ENCODE measurements at places on chromosomes 5 and 9.

GRCh38 chr9:88358723-88359122 is 29.5 kb upstream of the SPIN1 start:
- no peak for DNase-seq

DNA sequence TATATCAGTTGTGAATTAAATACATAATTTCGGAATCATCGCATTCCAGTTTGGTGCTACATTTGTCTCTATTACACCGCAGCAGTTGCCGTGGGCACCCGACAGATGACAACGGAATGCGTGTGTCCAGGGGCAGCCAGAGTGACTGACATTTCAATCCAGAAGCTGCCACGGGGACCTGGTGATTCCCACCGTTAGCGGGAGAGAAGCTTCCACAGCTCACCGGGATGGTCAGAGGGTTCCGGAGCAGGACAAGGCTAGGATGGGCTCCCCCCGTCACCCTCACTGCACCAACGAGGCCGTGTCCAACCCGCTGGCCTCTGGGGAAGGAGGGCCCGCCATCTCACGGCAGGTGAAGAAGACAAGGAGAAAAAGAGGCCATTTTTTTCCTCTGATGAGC is 86.8 kb downstream of the GTF3C4 start:
- no peak for DNase-seq

GRCh38 chr9:86434039-86434726 is 80.0 kb upstream of the TUT7 start:
- peak; percentile 84 for DNase-seq

GRCh38 chr5:158470764-158471534 is 612.0 kb upstream of the CLINT1 start:
- DNase-seq = no peak

DNA sequence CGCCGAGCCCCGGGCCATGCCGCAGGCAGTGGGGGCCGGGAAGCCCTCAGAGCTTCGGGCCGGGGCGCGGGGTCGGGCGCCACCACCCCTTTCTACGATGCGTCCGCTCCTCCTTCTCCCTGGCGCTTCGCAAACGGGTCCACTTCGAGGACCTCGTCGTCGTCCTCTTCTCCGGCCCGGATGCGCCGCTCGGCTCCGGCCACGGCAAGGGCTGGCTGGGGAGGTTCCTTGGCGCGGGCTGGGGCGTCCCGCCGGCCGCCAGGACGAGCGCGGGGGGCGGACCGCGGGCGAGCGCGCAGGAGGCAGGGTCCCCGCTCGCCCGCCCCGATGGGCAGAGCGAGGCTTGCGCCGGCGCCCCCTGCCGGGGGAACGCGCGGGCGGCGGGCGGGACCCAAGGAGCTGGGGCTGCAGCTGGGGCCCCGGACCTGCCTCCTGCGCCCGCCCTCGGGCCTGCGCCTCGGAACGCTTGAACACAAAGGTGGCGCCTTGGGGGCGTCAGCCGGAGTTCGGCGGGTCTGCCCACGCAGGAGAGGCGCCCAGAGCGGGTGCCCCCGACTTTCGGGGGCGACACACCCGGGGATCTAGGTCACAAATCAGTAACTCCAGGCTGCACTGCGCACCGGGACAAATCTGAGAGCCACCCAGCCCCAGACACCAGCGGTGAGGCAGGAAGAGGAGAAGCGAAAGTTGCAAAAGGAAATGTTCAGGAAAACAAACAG is at the start of gene ROR2:
TSS of gene ROR2 (minus strand) at position 283 of the 719 bp plus-strand sequence.
- DNase-seq = peak; percentile 79

- no peak for DNase-seq
Measured at GRCh38 chr9:37534901-37535300, 41.3 kb downstream of the FBXO10 start.

- DNase-seq = peak; percentile 37
Measured at GRCh38 chr5:43191740-43192557, at the start of gene NIM1K. NIM1K (plus strand) TSS chr5:43192225; CDS start chr5:43245776, 53,551 bp downstream.

GRCh38 chr5:141691286-141691866 is 9.3 kb upstream of the ARAP3 start:
- no peak for DNase-seq

GRCh38 chr5:107460789-107461188 is 209.9 kb downstream of the EFNA5 start:
- DNase-seq = no peak

- DNase-seq = no peak
Measured at GRCh38 chr9:120482424-120483186, 97.4 kb downstream of the CDK5RAP2 start.

- no peak for DNase-seq
Measured at GRCh38 chr5:482021-482420, 39.0 kb downstream of the EXOC3 start.

DNA sequence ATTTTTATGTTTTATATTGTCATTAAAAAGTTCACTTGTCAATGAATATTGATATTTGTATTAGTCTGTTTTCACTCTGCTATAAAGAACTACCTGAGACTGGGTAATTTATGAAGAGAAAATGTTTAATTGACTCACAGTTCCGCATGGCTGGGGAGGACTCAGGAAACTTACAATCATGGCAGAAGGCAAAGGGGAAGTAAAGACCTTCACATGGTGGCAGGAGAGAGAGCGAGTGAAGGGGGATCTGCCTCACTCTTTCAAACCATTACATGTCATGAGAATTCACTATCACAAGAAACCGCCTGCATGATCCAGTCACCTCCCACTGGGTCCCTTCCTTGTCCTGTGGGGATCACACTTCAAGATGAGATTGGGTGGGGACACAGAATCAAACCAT is 27.4 kb downstream of the SRD5A1 start:
- no peak for DNase-seq

- peak; percentile 73 for DNase-seq
Measured at GRCh38 chr5:88826646-88827585, 56.1 kb downstream of the MEF2C start.

- DNase-seq = no peak
Measured at GRCh38 chr5:113969901-113970300, 392.0 kb upstream of the KCNN2 start.

GRCh38 chr9:93304574-93305496 is 120.9 kb downstream of the WNK2 start:
- DNase-seq = peak; percentile 14

DNA sequence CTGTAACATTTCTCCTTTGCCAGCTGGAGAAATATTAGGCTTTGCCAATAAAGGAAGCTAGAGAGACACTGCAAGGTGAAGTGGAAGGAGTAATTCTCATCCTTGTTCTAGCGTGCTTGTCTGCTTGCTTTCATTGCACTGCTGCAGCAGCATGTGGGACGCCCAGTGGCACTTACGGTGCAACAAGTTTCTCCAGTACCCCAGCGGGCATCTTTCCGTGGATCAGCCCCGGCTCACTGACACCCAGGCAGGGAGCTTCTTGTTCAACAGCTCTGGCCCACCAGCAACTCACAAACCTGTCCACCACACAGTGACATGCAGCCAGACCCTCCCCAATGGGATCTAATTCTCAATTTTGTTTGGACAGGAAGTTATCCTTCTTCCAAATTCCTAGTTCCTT is 233.2 kb downstream of the GLIS3 start:
- DNase-seq = no peak

DNA sequence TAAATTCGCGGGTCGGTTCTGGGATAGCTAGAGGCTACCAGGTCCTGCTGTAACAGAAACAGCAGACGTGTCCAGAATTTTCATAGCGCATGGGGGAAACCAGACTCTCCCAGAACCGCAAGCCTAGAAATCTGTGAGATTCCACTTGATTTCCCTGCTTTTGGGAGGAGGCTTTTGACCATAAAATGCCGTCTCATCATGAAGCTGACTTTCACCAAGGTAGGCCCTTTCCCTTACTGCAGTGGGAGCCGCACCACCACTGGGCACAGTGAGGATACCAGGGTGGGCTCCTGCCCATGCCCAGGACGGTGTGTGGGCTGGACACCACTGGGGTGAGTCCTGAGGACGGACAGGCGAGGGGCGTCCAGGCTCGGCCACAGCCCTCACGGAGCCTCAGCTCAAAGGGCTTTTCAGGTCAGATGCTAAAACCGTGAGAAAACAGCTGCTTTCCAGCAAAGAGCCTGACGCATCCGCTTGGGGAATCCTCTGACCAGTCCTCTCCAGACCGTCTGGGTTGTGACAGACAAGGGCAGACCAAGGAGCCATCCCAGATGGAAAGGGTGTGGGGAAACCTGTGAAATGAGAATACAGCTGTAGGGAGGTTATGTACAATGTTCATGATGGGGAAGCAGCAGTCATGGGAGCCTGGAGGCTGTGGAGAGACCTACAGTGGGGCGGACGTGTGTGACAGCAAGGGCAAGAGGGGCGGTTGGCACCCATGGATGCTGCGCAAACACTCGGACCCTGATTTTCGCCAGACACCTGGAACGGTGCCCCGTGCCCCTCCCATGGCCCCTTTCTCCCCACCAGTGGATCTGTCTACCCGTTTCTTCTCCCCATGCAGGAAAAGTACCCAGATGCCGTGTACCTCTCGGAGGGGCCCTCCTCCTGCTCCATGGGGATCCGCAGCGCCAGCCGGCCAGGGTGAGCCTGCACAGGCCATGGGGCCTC is 59.2 kb downstream of the IPPK start:
- no peak for DNase-seq

GRCh38 chr9:111300140-111300735 is 29.8 kb downstream of the OR2K2 start:
- no peak for DNase-seq

GRCh38 chr9:113617550-113617949 is 154.0 kb downstream of the RGS3 start:
- DNase-seq = no peak

DNA sequence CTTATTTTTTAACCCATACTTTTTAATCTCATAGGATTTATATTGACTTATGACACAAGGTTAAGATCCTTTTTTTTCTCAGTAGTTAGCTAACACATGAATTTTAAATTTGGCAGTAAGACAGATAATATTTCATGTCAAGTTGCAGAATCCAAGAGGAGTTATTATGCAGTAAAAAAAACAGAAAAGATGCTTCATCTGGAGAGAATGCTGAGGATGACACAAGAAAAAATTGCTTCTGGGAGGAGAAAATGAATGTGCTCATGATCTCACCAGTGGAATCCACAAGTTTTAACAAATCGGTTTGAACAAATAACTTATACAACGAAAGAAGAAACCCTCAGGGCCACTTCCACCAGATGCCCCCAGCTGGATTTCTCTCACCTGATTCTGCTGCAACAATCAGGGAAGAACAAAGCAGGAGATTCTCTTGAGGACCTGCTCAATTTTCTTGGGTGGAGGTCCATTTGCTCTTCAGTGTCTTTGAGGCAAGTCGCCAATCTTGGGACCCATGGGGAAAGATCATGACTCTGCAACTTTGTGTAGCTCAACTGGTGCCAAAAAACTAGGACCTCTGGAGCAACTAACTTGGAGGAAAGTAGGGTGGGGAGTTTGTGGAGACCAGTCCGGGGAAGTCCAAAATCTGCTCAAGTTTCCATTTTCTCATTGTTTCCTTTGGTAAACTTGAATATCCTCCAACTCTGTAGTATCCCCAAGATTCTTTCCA is 50.5 kb upstream of the TNFSF15 start:
- DNase-seq = peak; percentile 92

DNA sequence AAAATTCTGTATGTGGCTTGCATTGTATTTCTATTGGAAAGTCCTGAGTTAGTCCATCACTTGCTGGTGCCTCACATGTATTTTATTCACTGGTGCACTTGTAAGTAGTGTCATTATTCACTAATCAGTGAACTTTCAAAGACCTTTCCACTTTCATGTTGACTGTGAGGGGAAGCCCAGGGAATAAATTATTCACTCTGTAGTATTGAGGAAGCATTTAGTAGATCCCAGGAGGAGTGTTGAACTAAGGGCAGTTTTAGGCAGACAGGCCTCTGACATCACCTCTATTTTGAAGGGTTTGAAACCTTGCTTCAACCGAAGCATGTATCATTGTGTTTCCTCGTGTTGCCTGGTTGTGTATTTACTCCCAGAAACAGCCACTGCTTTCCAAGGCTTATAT is 705.4 kb upstream of the RIOK2 start:
- DNase-seq = no peak
